Ammon's horn (tissue), 1 donor: ENCODE measurements at places on chromosomes 6 and 20.

- DNase-seq = no peak
These were observed 111.6 kb downstream of the HDGFL1 start for GRCh38 chr6:22680950-22681349.

GRCh38 chr6:144758602-144759001 is 473.5 kb downstream of the UTRN start:
- DNase-seq = no peak

GRCh38 chr20:53623454-53624211 is 30.0 kb upstream of the ZNF217 start:
- DNase-seq = peak; percentile 80

- DNase-seq = no peak
These were observed 53.6 kb downstream of the CDC40 start for GRCh38 chr6:110233770-110234374.

- DNase-seq = no peak
These were observed 12.3 kb upstream of the SLA2 start for GRCh38 chr20:36658300-36658699.

DNA sequence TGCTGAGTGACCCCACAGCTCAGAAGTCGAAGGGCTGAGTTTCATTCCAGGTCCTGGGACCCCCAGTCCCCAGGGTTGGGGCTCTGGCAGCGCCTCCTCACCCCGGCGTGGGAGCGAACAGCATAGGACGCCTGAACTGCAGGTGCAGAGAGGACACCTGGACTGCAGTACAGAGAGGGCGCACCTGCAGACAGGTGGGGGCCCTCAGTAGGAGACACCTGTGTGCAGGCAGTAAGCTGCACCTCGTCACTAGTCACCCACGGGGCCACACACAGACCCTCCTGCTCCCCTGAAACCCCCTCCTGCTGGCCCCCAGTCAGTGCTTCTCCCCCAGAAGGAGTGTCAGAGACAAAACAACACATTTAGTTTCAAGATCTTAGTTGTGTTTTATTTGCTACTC is 8.6 kb upstream of the NKAIN4 start:
- no peak for DNase-seq

GRCh38 chr6:131568726-131569125 is 4.3 kb upstream of the ARG1 start:
- no peak for DNase-seq

GRCh38 chr6:37051138-37052026 is 45.9 kb downstream of the FGD2 start:
- peak; percentile 95 for DNase-seq

DNA sequence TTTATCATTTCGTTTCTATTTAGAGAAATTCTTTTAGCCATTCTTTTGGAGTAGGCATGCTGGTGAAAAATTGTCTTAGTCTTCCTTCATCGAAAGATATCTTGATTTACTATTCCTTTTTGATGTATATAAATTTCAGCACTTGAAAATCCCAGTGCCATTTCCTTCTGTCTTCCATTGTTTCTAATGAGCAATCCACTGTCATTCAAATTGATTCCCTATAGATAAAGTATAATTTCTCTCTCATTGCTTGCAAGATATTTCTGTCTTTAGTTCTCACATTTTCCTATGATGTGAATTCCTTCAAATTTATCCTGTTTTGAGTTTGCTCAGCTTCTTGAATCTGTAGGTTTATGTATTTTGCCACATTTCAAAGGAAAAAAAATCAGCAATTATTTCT is 251.1 kb upstream of the CHD6 start:
- no peak for DNase-seq

- no peak for DNase-seq
These were observed 452.1 kb downstream of the GRIK2 start for GRCh38 chr6:101845621-101846020.

- no peak for DNase-seq
These were observed 271.0 kb downstream of the TSHZ2 start for GRCh38 chr20:53243152-53243551.

DNA sequence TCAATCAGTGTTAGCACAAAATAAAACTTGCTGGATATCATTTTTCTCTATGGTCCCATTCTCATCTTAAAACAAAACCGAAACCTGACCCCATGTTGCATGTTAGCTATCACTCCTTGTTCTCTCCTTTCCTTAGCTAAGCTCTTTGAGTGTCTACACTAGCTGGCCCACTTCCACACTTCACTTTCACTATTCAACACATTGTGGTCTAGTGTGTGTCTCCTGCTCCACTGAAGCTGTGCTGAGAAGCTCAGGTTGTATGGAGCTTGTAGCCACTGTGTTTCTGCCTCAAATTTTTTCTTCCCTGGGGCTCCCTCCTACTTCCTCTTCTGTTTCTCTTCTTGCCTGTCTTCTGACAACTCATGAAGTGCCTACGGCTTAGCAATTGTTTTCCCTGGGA is 223.0 kb downstream of the NKAIN2 start:
- DNase-seq = no peak

DNA sequence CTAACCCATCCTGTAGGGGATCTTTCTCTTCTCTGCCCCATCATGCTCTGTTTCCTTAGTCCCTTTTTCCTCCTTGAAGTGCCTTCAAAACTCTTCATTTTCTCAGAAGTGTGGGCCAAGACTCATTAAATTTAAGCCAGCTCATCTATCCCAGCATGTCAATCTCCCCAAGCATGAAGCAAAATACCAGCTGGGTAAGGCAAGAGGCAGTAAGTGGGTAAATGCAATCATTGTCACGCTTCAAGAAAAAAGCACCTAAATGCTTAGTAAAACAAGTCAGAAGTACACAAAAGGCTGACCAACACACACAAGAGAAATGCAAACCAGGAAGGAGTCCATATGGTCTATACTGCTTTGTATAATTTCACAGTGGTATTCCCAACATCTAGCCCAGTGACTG is 61.5 kb downstream of the COL12A1 start:
- DNase-seq = no peak

DNA sequence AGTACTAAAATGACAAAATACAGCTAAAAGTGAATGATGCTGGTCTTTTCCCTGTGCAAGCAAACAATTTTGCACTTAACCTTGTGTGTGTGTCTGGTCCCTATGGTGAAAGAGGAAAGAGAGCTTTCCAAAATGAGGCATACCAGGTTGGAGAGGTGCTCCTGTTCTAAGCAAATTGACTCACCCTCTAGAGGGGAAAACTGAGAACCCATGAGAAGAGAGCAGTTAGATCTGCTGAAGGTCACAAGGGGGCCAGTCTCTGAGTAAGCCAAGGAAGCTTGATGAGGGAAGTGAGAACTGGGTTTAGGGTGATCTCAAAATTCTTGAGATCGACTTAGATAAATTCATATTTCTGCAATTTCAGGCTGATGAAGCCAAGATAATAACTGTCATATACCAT is 157.5 kb upstream of the TBX18 start:
- DNase-seq = no peak

- no peak for DNase-seq
These were observed 4.9 kb upstream of the UQCC2 start for GRCh38 chr6:33716379-33716778.

- no peak for DNase-seq
These were observed 47.2 kb downstream of the QKI start for GRCh38 chr6:163461696-163462095.

GRCh38 chr6:112827793-112828192 is 480.7 kb downstream of the RFPL4B start:
- DNase-seq = peak; percentile 68
